Stimulated activated CD8-positive, alpha-beta memory T cell treated with anti-CD3 and anti-CD28 coated beads, Interleukin-4, amount 100 ng/mL, for 4 hours (primary cell): ENCODE measurements at places on chromosomes 13 and 19.

DNA sequence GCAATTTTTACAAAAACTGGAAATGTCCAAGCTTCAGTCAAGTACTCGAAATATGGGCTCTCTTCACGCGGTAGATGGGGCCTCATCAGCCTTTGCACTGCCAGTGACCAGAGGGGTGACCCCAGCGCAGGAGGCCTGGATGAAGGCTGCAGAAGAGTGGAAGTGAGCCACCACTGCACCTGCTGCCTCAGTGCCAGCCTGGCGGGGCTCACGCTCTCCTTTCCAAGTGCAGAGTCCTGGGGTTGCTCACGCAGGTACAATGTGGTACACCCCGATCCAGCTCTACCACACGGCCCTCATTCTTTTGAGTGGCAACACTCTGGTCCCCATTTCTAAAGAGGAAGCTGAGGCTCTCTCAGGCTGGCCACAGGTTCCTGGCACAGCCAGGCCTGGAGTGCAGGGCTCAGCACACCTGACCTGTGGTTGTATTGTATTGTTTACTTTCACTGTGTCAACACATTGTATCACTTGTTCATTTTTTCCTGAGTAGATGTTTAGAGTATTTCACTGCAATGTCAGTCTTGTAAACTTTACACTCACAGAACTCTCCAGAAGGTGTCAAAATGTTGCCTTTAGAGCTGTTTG is 97.3 kb upstream of the SOX1 start:
- no peak for DNase-seq

- no peak for DNase-seq
Measured at GRCh38 chr19:10535613-10536012, 8.1 kb upstream of the ATG4D start.

DNA sequence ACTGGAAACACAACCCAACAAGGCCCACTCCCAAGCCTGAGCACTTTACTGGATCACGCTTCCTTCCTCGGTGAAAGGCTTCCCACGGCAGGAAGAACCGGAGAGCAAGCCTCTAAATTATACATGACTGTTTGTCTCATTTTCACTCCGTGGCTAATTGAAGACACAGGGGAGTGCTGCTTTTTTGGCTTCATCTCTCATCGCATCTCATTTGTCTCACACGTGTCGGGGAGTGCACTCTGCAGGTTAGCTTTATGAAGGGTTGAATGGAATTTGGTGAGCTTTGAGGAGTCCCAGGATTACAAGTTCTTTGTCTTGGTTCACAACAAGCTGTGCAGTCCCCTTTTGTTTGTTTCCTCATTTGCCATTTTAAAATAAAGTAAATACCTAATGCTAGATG is 544.6 kb downstream of the GPC6 start:
- no peak for DNase-seq

DNA sequence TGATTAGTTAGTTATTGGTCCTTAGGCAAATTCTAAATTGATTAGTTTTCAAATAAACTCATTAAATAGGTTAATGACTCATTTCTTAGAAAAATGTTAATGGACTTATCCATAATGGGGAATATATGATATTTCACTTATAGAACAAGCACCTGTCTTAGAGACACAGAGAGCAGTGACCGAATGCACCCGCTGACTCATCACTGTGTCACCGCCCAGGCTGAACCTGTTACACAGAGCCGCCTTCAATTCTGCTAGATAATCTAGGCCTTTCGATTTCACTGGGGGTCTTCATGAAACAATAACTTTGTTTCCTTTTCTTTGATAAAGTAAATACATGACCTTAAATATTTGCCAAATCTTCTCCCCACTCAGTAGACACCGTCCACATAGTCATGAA is 13.1 kb downstream of the IRS2 start:
- no peak for DNase-seq

GRCh38 chr13:29502391-29503008 is 93.0 kb downstream of the SLC7A1 start:
- no peak for DNase-seq

DNA sequence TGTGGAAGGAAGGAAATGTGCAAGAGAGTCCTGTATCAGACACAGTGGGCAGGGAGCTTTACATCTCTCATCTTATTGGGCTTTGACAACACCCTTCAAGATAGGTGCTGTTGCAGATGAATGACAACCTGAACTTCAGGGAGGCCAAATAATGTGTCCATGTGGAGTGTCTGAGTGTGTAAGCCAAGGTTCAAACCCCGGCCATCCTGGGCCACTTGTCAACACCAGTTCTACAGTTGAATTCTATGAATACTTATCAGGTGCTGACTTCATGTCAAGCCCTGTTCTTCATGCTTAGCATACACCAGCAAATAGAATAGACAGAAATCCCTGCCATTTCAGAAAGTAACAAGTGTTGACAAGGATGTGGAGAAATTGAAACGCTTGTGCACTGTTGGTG is 354.4 kb downstream of the KCNRG start:
- DNase-seq, result no peak

- no peak for DNase-seq
Measured at GRCh38 chr19:5880196-5880595, 9.9 kb upstream of the FUT5 start.

- DNase-seq, result no peak
Measured at GRCh38 chr13:94825507-94825906, 113.2 kb upstream of the SOX21 start.

GRCh38 chr19:29770648-29771047 is 41.1 kb upstream of the CCNE1 start:
- DNase-seq, result no peak

DNA sequence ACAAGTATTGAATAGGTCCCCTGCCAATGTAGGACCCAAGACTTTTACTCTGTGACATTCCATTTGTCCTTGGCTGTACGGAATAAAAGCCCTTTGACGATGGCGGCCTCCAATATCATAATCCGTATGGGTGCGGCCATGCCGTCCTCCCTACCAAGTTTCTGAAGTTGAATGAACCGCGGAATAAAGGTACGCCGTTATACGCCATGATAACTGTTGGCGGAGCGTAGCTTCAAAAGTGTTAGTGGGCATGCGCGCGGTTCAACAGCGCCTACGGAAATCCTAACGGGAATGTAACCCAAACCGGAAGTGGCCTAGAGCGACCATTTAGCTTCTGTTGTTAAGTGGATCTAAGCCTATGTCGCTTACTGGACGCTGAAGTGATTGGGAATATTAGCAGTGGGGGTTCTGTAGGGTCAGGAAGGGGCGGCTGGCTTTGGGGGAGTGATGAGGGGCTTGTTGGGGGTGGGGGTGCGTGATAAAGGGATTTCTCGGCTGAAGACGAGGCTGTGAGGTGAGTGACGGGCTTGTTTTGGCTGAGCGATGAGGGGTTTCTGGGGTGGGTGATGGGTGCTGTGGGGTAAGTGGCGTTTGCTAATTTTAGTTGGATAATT is at the start of gene ZNF175:
Gene ZNF175, plus strand, starts transcription at position 322 of the 614 bp plus-strand sequence. CDS start 2,047 bp downstream, outside the sequence.
- DNase-seq, result peak; percentile 79

DNA sequence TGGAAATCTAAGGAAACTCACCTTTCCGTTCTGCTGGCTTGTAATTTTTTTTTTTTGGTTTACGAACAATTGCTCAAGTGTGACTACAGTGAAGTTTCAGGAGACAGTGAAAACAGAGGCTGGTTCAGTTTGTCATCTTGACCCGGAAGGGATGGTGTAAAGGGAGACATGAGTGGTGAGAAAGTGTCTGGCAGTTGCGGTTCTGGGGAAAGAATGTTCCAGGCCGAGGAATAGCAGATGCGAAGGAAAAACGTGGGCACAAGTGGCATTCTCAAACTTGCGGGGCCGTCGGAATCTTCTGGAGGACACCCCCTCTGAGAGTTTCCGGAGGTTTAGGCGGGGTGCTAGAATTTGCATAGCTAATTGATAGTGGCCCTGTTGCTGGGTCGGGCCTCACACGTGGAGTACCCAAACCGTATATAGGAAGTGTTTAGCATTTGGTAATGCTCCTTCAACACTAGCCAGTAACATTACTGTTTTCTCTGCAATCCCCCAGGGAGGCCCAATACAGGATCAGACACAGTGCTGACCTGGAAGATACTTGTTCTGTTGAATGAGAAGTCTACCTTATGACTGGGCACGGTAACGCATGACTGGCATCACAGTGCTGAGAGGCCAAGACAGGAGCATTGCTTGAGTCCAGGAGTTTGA is 2.8 kb upstream of the TNFSF9 start:
- no peak for DNase-seq

DNA sequence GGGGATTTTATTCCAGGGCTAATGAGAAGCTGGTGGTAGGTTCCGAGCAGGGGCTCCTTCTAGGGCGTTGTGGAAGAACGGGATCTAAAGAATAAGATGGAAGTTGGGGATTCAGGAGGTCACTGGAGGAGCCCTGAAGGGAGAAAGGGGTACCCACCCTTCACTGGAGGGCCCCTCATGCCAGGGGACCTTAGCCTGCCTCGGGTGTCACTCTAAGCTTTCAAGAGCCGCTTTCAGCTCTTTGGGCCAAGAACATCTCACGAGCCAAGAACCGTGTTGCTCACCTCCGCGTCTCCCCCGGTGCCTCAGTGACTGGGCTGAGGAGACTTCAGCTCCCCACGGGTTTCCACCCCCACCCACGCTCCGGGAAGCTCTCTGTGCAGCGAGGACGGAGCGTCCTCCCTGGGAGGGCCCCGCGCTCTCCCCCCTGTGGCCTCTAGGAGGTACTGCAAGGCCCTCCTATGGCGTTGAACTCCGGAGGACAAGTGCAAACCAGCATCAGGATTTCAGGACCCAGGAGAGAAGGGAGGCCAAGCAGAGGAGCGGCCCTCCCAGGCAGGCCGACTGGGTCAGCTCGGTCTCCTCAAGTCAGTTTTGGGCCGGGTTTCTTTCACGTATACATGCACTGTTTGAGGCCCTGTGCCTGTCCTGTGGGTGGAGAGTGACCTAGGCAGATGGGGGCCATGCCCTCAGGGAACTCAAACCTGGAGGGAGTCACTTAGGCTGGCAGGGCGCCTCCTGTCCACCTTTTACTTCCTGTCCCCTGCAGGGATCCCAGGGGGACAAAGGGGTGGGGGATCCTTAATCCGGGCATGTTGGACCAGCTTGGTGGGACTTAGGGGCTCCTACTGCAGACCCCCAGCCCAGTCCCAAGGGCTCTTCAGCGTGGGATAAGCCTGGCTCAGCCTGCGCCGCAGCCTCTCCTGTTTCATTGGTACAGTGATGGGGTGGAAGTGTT is 5.1 kb upstream of the KRTDAP start:
- DNase-seq, result peak; percentile 79

- DNase-seq, result no peak
Measured at GRCh38 chr13:95533545-95534160, 18.9 kb upstream of the CLDN10 start.

DNA sequence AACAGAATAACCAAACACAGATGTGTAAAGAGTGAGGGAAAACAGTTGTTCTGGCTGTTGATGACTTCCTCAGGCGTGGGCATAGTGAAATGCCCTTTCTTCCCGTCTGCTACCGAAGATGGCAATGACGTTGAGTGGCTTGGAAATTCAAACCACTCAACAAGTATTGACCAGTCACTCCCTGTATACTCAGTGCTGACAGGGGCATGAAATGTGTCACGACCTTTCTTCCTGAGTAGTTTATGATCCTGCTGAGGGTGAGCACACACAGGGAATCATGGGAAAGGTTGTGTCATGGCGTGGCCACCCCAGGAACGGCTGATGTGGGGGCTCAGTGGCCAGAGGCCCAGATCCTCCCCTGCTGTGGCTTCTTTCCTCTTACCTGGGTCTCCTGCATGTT is 87.8 kb upstream of the C1QTNF9B start:
- no peak for DNase-seq

DNA sequence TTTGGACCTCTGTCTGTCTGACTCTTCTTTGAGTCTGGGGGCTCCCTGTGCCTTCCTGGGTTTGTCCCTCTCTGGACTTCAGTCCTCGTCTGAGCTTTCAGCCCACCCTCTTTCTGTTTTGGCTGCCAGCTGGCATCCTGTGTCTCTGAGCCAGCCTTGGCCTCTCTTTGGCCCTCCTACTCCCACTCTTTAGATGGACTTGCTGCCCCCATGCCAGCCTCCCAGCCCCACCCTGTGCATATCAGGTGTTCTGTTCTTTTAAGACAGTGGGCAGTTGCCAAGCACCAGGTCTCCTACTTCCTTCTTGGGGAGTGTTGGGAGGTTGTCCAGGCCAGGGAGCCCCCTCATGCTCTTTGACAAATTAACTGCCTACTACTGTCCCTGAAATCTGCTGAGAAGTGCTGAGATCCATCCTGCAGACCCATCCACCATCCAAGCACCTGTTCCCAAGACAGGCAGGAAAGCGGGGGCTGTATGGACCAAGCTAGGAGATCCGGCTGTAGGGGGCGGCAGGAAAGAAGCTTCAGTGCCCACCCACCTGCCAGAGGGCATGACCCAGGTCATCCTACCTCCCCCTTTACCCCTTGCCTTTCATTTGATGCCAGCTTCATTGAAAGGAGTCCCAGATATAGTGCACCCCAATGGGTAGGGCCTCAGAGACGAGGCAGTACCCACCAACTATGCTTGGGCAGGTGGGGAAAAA is 9.6 kb downstream of the CIC start:
- no peak for DNase-seq

- DNase-seq, result no peak
Measured at GRCh38 chr19:4749870-4750590, 26.4 kb upstream of the DPP9 start.

DNA sequence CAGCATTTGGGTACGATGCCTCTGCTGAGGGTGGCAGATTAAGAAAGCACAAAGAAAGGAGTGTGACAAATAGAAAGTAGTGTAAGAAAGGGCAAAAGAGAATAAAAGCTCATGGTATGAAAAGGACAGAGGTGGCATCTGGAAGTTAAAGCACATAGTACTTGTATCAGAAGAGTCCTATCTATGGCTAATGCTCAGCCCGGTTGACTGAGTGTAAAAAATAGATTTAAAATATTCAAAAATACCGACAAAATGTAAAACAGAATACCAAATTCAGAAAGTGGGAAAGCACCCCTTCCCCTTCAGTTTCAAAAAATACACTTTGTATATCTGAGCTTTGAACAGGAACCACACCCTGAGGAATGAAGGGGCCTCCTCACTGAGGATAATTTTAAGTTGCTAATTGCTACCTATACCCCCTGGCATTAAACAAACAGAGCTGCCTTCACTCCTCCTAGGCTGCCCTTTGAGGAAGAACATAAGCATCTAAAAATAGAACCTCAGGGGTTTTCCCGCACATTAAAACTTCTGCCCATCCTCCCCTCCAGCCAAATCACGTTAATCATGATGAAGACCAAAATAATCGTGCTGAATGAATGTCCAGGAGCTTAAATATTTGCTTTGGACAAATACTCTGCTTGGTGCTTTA is 43.3 kb downstream of the DLEU7 start:
- DNase-seq, result no peak

- no peak for DNase-seq
Measured at GRCh38 chr13:90428522-90429210, 918.8 kb upstream of the MIR17HG start.

DNA sequence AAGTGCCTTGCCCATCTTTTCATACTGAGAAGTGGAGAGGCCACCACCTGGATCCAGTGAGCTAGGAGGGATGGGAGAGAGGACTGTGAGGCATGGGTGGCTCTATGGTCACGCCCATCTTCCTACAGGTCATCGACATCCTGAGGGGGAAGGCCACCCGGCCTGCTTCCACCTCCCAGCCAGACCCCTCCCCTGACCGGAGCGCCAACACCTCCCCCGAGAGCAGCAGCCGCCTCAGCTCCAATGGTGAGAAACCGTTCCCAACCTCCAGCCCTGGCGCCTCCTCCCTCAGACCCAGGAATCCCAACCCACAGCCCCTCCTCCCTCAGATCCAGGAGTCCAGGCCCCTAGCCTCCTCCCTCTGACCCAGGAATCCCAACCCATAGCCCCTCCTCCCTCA is 10.1 kb downstream of the BCL3 start:
- DNase-seq, result no peak

GRCh38 chr19:46886546-46887239 is 25.9 kb downstream of the ARHGAP35 start:
- DNase-seq, result no peak

- no peak for DNase-seq
Measured at GRCh38 chr19:5003781-5004180, 34.9 kb downstream of the KDM4B start.

GRCh38 chr13:113589961-113590339 is 5.4 kb downstream of the TFDP1 start:
- DNase-seq, result no peak
